Caco-2 (cell line): ENCODE measurements at places on chromosomes 7 and 10. TPM values are rescaled to one million over a fixed set of nuclear protein-coding genes. Genes with fewer than 3 reads are reported as not detected.

DNA sequence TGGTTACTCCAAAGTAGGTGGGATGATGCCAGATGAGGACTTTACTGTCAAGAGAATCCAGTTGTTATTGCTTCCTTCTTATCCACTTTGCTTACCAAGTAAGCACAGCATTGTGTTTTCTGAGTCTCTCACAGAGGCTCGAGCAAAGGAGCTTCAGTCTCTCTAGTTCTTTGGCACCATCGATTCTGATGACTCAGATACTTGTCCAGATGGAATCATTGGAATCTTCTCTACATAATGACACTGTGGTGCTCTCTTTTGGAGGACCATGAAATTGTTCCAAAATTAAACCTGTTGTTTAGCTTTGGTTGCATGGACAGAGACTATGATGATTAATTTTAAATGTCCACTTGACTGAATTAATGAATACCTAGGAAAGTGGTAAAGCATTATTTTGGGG, 132.6 kb downstream of the NXPH1 start:
- peaks cover 9% of the 10 kb centered on the region; the same call in 1 of the 2 replicates for H3K4me1 ChIP-seq
- H3K4me3 ChIP-seq = no peak overlapping the region
- no peak overlapping the region for H3K27ac ChIP-seq
- H3K27me3 ChIP-seq = no peaks in the 10 kb centered on the region
- DNase-seq = no peak

DNA sequence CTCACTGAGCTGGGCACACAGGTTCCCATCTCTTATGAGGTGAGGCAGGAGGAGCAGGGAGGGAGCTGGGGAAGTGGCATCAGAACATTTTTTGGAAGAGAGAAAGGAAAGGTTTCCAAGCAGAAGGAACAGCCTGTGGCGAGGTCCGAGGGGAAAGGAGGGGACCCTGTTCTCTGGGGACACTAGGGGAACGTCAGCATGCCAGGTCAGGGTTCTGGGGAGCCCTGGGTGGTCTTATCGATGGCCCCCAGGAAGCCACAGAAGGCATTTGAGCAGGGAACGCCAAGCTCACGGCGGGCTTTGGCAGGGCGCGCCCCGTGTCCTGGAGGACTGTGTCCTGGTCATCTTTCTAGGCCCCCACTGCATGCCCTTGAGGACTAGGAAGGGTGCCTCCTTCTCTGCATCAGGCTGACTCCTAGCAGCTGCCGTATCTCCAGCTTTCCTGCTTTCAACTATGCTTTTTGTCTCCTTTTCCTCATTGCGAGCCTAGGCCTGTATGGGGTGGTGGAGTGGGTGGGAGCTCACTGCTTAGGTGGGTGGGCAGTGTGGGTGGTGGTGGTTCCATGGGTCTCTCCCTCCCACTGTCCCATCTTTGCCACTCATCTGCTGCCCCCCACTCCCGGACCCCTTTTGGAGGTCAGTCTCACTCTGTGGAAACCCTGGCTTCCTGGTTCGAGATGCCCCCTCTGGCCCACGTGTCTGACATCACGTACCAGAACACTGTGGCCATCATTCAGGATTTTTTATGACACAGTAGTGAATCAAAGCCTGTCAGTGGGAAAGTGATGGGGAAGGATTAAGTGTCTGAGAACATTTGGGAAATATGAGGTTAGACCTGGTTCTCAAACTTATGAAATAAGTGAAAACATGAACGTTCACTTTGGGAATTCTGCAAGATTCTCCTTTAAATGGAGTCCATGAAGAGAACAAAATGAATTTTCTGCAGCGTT, 89.1 kb downstream of the CUX1 start:
- no peaks in the 10 kb centered on the region; the same call in 1 of the 2 replicates for H3K36me3 ChIP-seq
- no peak for DNase-seq
- peaks cover 1% of the 10 kb centered on the region; the same call in 1 of the 2 replicates for H3K4me1 ChIP-seq
- H3K4me3 ChIP-seq = no peak overlapping the region
- no peaks in the 10 kb centered on the region for H3K27me3 ChIP-seq
- H3K27ac ChIP-seq = peak overlapping the region; percentile 76

DNA sequence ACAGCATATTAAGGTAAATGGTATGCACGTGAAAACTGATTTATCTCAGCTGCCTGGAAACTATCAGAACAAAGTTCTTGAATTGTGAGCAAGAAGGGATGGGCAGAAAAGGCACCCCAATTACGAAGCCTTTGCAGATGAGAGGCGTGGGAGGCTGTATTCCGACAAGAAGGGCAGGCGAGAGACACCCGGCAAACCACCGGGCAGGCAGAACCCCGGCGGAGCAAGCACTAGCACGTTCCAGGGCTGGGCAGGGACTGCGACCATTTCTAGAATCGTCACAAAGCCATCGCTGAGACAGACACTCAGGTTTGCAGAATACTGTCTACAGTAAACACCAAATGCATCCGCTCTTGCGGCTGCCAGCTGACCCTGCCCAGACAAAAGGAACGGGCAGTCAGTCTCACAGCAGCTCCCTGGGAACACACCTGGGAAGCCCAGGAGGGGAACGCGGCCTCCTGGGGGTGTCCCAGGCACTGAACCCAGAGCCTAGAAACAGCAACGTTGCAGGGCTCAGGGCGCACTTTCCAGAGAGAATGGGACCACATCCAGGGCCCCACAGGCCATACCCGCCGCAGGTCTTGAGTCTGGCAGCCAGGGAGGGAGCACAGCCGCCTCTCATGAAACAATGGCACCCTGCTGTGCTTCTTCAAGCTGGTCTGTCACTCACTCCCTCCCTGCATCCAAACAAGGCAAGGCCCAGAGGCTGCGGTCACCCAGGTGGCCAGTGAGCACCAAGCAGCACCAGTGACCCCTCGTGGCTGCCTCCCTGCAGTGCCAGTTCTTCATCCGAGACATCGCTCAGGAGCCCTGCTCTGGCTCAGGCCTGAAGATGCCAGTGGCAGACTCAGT, 261.9 kb downstream of the PTPRN2 start:
- no peak overlapping the region for H3K4me3 ChIP-seq
- H3K4me1 ChIP-seq = no peaks in the 10 kb centered on the region

The EMX2 gene
- 4.7 and 4.9 TPM in 2 replicates for total RNA-seq

The STEAP1B gene
- 1.7 TPM in 2 replicates for total RNA-seq

The SFTPA1 gene
- not detected in 2 replicates for total RNA-seq
